ENCODE measurements at places on chromosomes 16 and 17. TPM values are rescaled to one million over a fixed set of nuclear protein-coding genes. Genes with fewer than 3 reads are reported as not detected.

GLIS2 gene
- total RNA-seq, result 16.8 TPM

SMIM5 gene
- not detected for total RNA-seq

GRCh38 chr16:66271074-66272060, 95.1 kb upstream of the CDH5 start:
- DNase-seq, result no peak

DNA sequence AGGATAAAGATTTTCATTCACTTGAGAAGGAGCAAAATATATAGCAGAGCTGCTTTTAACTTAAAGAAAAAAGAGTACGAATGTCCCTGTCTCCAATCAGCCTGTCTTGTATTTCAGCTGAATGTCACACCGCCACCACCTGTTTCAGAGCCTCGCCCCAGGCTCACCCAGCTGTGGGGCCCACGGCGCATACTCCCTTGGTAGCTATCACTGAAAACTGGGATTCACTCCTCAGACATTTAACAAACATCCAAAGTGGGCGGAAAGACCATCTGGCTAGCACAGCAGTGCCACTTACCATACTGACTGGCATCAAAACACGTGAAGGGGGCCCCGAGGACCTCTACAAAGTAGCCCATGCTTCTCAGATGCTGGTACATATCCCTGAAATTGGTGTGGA, 25.4 kb upstream of the SLC38A8 start:
- no peak for DNase-seq

GRCh38 chr16:25605381-25605780, 86.4 kb upstream of the HS3ST4 start:
- no peak for DNase-seq

RPRML gene
- not detected for total RNA-seq

DNA sequence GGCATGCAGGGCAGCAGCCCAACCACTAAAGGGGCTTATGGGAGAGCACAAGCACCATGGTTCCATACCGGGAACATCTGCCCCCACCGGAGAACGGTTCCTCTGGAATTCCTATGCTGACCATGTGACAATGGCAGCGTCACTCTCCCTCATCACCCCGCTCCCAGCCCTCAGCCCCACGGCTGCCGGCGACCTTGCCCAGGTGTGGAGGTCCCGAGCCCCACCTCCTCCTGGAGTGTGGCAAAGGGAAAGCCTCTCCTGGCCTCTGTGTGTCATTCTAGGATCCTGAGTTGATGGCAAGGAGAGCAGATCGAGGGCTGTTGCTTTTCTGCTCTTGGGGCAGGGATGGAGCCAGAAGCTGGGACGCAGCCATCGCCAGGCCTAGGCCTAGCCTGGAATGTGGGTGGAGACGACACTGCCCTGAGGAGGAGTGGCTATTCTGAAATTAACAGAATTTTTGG, 17.8 kb upstream of the RNPS1 start:
- DNase-seq, result no peak

- DNase-seq, result peak; percentile 96
These were observed 4.5 kb upstream of the HEXIM1 start for GRCh38 chr17:45143767-45144198.

DNA sequence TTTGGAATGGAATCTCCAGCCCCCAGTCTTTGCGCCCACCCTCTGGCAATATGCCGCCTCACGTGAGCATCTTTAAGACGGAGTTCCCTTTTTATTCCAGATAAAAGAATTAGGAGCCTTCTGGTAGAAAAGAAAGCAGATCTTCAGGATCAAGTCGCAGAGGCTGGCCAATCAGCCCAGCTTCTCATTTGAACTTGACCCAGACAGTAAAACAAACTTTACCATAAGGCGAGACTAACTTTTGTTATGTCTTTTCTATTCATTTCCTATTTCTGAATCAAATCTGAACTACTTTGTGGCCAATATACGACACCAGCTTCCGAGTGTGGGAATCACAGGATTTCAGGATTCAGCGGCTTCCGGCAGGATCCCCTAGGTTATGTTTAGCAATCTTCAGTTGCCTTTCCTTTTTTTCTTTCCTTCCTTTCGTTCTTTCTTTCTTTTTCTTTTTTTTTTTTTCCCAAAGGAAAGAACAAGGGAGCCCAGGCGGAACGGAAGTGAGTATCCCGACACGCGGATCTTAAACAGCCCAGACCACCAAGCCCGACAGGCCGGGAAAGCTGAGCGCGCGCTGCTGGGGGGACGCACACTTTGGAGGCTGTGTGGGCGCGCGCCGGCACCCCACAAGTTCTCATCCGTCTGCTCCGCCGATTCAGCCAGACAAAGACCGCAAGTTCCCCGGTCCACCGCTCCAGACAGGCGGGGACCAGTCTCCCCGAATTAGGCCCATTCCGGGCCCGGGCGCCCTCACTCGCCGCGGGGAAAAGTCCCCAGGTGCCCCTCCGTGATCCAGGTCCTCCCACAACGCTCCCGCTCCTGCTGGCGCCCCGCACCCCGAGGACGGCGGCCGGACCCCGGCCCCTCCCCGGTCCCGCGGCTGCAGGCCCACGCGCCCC, 633 bp downstream of the TBC1D16 start:
- peak; percentile 67 for DNase-seq

HOXB5 gene
- 0.53 TPM for total RNA-seq

ADCY9 gene
- total RNA-seq, result 49.7 TPM

DNA sequence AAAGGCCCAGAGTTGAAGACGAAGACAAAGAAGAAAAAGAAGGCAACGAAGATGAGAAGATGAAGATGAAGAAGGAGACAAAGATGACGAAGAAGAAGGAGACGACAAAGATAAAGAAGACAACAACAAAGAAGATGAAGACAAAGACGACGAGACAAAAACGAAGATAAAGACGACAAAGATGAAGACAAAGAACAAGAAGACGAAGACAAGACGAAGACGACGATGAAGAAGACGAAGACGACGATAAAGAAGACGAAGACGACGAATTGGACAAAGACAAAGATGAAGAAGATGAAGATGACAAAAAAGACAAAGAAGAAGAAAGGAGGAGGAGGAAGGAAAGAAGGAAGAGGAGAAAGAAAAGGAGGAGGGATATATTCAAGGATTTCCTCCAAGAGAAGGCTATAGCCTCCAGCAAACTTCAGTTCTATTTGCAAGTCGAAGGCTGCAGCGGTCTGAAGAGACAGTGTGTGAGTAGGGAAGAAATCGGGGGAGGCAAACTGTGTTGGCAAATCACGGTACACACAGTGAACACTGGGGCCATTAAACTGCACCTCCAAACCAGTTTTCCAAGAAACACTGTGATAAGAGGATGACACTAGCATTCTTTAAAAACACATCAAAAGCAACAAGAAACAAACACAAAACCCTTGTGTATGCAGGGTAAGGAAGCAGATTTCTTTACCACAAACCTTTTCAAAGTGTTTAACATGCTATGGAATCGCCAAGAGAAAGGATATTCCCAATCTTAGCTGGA, 40.5 kb downstream of the MARF1 start:
- DNase-seq, result no peak

PDP2 gene
- 2.8 TPM for total RNA-seq

TMEM114 gene
- not detected for total RNA-seq

GRCh38 chr17:39231091-39231561, 5.4 kb upstream of the STAC2 start:
- DNase-seq, result no peak

- no peak for DNase-seq
These were observed 79.0 kb upstream of the CDC42EP4 start for GRCh38 chr17:73390851-73391250.

- DNase-seq, result no peak
These were observed 819.2 kb upstream of the EEF2KMT start for GRCh38 chr16:5916711-5917191.

GRCh38 chr16:31201582-31202413, 762 bp downstream of the PYCARD start:
- DNase-seq, result no peak

- no peak for DNase-seq
These were observed 807.1 kb downstream of the KCNJ2 start for GRCh38 chr17:70976447-70976846.

DNA sequence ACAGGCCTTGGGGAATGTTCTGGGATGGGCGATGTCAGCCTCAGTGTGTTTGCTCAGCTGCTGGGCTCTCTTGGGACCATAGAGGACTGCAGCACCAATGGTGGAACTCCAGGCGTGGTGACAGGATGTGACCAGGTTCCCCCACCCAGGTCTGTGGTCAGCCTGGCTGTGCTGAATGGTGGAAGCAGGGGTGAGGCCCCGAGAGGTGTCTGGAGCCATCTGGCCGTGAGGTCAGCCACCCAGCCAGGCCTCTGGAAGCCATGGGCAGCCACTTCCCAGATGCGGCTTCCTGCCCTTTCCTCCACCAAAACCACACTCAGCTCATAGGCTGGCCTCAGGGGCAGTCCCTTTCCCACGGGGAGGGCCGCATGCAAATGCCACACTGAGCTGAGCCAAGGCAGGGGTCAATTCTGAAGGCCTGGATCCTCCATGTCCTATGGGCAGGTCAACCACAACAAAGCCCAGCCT, 7.8 kb upstream of the MAPK7 start:
- no peak for DNase-seq

GRCh38 chr16:63287401-63287800, 1251.2 kb upstream of the CDH8 start:
- no peak for DNase-seq

- DNase-seq, result no peak
These were observed 150.9 kb downstream of the MRM1 start for GRCh38 chr17:36752096-36752888.

MGAT5B gene
- not detected for total RNA-seq

C16orf74 gene
- not detected for total RNA-seq

DNA sequence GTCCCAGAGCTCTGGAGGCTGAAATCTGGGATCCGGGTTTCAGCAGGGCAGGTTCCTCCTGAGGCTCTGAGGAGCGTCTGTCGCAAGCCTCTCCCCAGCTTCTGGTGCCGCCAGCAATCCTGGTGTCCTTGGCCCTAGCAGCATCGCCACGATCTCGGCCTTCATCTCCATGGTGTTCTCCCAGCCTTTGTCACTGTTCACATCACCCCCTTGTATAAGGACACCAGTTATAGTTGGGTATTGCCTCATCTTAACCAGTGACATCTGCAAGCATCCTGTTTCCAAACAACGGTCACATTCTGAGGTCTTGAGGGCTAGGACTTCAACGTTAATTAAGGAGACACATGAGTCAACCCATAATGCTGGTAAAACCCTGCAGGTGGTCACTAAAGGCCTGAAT, 2.8 kb upstream of the PPP1R27 start:
- DNase-seq, result no peak

CD7 gene
- 6.7 TPM for total RNA-seq

- DNase-seq, result no peak
These were observed 6.7 kb downstream of the NR1D1 start for GRCh38 chr17:40093580-40094201.

CD300LB gene
- not detected for total RNA-seq

- no peak for DNase-seq
These were observed 15.2 kb upstream of the SSTR5 start for GRCh38 chr16:1057252-1057932.

- no peak for DNase-seq
These were observed 593 bp downstream of the CDIPT start for GRCh38 chr16:29862383-29862883.

CMTM1 gene
- not detected for total RNA-seq

AANAT gene
- not detected for total RNA-seq

DNA sequence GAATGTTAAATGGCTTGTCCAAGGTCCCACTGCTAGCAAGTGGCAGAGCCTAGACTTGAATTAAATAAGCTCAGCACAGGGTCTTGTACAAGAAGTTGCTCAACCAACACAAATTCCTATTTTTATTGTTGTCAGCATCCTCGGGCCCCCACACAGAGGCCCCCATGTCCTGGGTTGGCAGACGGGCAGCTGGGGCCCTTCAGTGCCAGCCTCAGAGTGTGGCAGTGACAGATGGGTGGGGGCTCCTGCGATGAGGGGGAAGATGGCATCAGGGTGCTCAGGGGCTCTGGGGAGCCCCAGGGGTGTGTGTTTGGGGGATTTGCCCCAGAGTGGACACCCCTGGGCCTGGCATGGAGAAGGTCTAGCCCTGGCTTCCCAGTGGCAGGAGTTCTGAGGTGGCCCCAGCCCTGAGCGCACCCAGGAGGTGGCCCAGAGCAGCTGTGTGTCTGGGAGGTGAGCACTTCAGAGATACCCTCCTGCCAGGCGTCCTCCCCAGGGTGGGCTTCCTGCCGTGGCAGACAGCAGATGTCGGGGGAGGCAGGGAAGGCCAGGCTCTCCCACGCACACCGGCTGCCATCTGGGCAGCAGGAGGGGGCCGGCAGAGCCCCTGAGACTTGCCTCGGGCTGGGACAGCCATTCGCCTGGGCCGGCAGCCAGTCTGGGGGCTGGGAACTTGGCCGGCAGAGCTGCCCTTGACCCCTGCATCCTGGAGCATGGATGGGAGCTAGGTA, 150.8 kb downstream of the C16orf78 start:
- DNase-seq, result no peak

KIF2B gene
- not detected for total RNA-seq

OR3A3 gene
- total RNA-seq, result not detected

- no peak for DNase-seq
These were observed 443.8 kb upstream of the EEF2KMT start for GRCh38 chr16:5541356-5541755.

- DNase-seq, result no peak
These were observed 637 bp downstream of the DHRS11 start for GRCh38 chr17:36592316-36592715.

GRCh38 chr17:17919169-17920107, 52.8 kb downstream of the TOM1L2 start:
- peak; percentile 83 for DNase-seq

TLCD3A gene
- total RNA-seq, result 21.9 TPM

CCL4L2 gene
- not detected for total RNA-seq

- no peak for DNase-seq
These were observed 112.1 kb downstream of the BANP start for GRCh38 chr16:88063211-88063773.

GRCh38 chr17:48571024-48571818, 6.9 kb downstream of the HOXB4 start:
- DNase-seq, result no peak

TVP23C gene
- 5.5 TPM for total RNA-seq

- no peak for DNase-seq
These were observed 90.0 kb downstream of the SDR42E1 start for GRCh38 chr16:81921085-81921814.

GRCh38 chr17:48545539-48545938, 630 bp upstream of the HOXB2 start:
- no peak for DNase-seq

DNA sequence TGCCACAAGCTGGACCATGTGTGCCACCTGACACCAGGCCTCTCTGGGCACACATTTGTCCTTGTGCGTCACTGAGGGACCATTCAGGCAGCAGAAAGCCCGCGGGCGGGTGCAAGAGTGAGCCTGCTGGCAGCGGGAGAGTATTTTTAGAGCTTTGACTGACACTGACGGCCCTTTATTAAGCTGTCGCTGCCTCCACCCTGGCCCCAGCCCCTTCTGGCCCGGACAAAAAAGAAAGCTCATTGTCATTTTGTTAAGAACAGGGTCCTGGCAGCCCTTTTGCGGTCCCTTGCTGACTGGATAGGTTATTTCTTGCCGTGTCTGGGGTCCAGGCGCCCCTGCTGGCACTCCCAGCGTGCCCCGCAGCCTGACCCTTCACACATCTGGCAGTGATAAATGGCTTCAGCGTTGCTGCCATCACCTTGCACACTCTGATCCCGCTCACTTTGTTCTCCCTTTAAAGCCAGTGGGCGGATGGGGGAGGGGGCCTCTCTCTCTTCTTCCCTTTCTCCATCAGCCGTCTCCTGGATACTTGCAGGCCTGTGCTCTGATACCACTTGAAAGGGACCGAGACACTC, 78.4 kb upstream of the NKD1 start:
- DNase-seq, result no peak

TBC1D28 gene
- total RNA-seq, result not detected

GRCh38 chr17:82188001-82188961, 24.4 kb downstream of the CCDC57 start:
- DNase-seq, result no peak
